CD4-positive, alpha-beta T cell treated with Interleukin-12 subunit alpha and Interleukin-12 subunit beta, for 1 hour (primary cell): ENCODE measurements at places on chromosomes 2 and 18.

DNA sequence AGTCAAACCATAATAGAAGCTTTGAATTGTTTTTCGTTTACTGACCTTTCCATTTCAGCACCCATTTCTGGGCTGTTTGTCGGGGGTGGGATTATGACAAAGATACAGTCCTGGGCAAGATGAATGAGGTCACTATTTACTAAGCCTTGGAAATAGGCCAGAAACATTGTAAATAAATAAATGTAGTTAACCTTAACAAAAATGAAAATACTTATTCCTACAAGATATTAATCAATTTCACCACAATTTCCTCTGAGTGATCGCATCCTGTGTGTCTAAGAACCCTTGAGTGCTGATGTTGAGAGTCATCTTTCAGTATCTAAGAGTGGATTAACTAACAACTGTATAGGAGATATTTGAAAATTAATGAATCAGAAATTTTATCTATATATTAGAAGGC is 14.0 kb downstream of the ITGA4 start:
- DNase-seq = peak; percentile 53

- DNase-seq = no peak
Observed at GRCh38 chr2:116988303-116988702, 826.2 kb upstream of the DDX18 start.

DNA sequence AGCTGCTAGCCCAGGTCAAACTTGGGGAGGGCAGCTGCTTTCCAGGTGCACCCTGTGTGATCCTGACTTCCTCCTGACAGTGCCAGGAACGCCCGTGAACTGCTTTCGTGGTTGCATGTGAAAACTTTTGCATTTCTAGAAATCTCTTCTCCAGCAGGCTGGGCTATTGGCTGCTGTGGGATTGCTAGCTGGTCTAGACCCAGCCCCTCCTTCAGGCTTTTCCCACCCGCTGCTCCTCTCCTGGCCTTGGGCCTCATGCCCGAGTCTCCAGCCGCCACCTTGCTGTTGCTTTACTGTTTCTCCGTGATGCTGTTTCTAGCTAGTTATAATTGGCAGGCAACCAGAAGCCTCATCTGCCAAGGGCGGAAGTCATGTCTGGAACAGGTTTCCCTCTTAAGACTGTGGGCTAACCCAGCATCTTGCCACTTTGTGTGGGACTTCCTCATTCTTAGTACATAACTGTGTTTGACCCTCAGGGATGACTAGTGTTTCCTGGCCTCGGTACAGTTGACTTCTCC is 27.0 kb upstream of the MGAT4A start:
- DNase-seq = peak; percentile 75

- no peak for DNase-seq
Observed at GRCh38 chr18:8324343-8325065, 284.7 kb upstream of the RAB12 start.

GRCh38 chr2:138079976-138080375 is 115.7 kb downstream of the HNMT start:
- no peak for DNase-seq

- no peak for DNase-seq
Observed at GRCh38 chr2:108988076-108988795, 784 bp downstream of the EDAR start.
